ENCODE measurements at places on chromosomes 13 and 19. TPM values are rescaled to one million over a fixed set of nuclear protein-coding genes. Genes with fewer than 3 reads are reported as not detected.
A peak's percentile ranks its signal among the peaks of the same experiment; 100 is the strongest.

DNA sequence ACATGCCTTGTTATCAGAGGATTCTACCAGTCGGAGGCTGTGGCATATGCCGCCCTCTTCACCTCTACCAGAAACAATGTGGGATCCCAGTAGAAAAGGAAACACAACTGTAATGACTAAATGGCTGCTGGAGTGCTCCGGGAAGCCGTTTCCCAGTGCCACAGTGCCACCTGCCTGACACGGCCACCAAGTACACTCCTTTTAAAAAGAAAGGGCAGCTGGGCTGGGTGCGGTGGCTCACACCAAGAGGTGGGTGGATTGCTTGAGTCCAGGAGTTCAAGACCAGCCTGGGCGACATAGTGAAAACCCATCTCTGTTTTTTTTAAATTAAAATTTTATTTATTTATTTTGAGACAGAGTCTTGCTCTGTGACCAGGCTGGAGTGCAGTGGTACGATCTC lies 67.3 kb downstream of the TRPM4 start:
- DNase-seq = peak; percentile 26

DNA sequence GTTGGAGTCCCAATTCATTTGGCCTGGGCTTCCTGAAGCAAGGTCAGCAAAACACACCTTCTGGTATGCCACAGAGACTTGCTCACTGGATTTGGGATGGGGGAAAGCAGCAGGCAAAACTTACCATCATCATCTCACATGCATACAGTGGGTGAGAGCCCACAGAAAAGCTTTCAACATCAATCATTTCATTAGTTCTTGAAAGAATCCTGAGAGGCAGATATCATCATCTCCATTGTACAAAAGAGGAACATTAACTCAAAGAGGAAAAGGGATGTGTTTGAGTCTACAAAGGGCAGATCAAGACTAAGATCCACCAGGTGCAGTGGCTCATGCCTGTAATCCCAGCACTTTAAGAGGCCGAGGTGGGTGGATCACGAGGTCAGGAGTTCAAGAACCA lies 6.4 kb downstream of the WDR87 start:
- DNase-seq = no peak

GRCh38 chr19:5561559-5561958 lies 6.2 kb downstream of the TINCR start:
- DNase-seq = no peak

GRCh38 chr13:109331898-109332297 lies 454.5 kb downstream of the IRS2 start:
- DNase-seq = no peak

DNA sequence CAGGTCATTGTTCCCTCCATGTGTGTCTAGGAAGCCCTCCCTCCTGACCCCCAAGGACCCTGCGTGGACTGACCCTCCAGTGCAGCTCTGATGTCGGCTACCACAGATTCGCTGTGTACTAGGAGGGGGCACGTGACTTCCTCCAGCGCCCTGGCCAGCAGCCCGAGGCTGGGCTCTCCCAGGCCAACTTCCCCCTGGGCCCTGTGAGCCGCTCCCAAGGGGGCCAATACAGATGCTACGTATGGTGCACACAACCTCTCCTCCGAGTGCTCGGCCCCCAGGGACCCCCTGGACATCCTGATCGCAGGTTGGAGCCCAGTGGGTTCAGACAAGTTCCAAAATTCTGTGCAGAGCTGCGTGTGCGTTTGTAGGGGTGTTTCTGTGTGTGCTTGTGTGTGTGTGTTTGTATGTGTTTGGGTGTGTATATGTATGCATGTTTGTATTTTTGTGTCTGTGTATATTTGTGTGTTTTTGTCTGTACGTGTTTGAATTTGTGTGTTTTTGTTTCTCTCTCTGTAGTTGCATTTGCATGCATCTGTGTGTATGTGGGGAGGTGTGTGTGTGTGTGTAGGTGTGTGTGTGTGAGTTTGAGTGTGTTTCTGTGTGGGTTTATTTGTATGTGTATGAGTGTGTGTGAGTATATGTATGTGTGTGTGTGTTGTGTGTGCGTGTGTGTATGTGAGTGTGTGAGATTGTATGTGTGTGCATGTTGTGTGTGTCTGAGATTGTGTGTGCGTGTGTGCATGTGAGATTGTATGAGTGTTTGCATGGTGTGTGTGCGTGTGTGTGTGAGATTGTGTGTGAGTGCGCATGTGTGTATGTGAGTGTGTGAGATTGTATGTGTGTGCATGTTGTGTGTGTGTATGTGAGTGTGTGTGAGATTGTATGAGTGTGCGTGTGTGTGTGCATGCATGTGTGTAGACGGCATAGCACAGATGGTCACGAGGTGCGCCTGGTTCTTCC lies 21.4 kb upstream of the LILRA2 start:
- no peak for DNase-seq

- no peak for DNase-seq
Observed at GRCh38 chr13:114025714-114026431, 52.0 kb upstream of the C13orf46 start.

DNA sequence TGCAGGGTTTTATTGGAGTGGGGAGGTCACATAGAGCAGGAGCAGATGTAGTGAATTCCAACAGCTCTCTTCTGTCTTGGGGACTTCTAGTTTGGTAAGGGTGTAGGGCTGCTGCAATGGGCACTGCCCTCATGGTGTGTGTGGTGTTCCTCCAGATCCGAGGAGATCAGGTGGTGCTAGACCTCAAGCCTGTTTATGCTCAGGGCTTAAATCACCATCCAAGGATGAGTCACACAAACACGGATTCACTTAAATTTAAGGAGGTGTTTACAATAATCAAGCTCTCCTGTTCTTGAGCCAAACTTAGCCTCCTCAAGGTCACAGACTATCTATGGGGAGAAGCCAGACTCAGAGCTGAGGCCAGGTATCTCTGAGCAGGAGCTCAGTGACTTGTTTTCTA lies 23.0 kb downstream of the HS6ST3 start:
- DNase-seq = no peak

- no peak for DNase-seq
Observed at GRCh38 chr13:34243403-34243802, 425.5 kb downstream of the RFC3 start.

DNA sequence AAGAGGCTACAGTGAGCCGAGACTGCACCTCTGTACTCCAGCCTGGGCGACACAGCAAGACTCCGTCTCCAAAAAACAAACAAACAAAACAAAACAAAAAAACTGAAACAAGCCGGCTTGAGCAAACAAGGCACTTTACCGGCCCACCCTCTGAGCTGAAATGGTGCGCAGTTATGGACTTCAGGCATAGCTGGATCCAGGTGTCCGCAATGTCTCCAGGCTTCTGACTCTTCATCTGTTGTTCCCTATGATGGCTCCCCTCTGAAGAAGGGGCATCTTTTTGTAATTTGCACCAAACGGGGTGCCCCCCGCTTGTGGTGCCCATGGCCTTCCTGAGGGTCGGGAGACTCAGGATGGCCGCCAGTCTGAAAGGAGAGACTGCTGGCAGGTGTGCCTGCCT lies 6.2 kb downstream of the C2CD4C start:
- no peak for DNase-seq

- peak; percentile 28 for DNase-seq
Observed at GRCh38 chr19:49564616-49565045, 15.7 kb downstream of the NOSIP start.

DNA sequence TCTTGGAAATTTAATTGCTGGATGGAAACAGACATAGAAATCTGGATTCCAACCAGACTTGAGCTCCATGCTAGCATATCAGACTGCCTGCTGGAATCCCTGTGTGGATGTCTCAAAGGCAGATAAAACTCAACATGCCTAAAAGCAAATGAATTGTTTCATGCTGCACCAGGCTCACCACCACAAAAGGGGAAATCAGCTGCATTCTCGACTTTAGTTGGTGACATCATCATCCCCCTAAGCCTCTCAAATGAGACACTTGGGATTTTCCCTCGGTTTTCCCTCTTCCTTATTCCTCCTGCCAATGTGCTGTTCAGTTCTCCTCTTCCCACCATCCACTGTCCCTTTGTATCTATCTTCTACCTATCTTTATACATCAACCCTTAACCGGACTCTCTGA lies 134.3 kb downstream of the ZDHHC20 start:
- DNase-seq = no peak

GRCh38 chr13:113410472-113411201 lies 42.7 kb downstream of the ADPRHL1 start:
- no peak for DNase-seq

- DNase-seq = peak; percentile 57
Observed at GRCh38 chr19:35644987-35645679, 3.0 kb upstream of the COX6B1 start.

GRCh38 chr13:30023196-30023895 lies 172.9 kb upstream of the UBL3 start:
- no peak for DNase-seq

DNA sequence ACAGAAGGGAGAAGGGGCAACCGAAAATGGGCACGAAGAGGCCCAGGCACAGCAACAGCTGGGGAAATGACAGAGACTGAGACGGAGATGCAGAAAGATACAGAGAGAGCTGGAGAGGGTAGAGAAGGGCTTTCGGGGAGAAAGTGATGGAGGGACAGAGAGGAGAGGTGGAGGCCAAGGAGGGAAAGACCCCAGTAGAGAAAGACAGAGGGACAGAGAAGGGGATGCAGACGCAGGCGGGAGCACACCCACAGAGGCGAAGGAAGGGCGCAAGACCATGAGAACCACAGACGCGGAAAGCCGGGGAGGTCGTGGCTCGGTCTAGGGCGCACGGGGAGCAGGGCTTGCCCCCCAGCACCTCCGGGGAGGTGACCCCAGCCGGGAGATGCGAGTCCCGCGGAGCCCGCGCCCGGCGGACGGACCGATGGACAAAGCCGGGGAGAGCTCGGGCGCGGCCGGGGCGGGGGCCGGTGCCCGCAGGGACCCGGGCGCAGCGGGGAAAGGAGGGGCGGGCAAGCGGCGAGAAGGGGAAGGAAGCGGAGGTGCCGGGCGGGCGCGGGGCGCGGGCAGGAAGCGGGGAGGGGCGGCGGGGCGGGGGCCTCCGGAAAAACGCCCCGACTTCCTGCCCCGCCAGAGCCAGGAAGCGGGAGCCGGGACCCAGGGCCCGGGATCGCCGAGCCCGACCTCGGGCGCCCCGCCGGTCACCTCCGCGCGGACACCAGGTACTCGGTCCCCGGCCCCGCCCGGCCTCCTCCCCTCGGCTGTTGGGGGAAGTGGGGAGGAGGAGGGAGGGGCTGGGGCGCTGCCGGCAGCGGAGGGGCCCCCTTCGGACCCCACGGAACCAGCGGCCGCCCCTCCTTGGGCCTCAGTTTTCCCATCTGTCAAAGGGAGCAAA lies at the start of gene ARHGEF1:
TSS of gene ARHGEF1 (plus strand) at position 617 of the 895 bp plus-strand sequence. CDS start 4,899 bp downstream, outside the sequence.
- DNase-seq = peak; percentile 68

DNA sequence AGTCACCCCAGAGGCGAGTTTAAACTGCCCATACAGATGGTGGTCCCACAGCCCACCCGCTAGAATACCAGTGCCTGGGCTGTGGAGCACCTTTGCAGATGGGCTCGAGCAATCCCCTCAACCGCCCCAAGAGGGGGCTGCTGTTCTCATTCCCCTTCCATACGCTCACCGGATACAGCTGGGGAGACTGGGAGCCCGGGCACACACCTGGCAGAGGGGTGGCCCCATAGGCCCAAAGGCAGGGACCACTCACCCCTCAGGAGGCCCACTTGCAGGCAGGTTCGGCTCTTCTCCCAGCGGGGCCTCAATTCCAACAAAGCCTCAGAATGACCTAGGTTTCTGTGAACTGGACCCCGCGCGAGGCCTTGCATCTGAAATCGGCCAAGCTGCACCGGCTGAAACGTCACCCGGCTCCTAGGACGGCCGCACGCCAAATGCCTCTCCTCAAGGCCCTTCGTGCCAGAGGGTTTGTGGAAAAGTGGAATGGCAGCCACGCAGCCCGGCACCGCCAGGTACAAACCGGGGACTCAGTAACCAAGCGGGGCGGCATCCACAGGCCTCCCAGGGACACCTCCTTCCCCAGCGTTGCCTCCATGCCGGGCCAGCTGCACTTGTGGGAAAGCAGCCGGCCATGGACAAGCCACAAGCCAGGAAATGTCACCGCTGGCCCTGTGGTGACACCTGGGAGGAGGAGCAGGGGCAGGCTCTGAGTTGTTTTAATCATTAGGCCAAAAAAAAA lies 18.7 kb downstream of the MLLT1 start:
- no peak for DNase-seq

DNA sequence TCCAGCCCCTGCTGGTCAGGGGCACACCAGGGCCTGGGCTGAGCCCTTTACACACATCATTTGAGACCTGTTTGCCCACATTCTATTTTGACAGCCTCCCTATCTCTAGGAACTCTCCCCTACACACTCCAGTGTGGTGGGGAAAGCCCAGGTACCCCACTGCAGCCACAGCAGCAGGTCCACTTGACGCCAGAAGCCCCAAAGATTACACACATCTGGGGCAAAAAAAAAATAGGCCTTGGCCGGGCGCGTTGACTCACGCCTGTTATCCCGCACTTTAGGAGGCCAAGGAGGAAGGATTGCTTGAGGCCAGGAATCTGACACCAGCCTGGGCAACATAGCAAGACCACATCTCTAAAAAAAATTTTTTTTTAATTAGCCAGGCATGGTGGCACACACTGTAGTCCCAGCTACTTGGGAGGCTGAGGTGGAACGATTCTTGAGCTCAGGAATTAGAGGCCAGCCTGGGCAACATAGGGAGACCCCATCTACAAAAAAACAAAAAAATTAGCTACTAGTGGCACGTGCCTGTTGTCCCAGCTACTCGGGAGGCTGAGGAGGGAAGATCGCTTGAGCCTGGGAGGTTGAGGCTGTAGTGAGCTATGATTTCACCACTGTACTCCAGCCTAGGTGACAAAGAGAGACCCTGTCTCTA lies 18.0 kb upstream of the CD22 start:
- no peak for DNase-seq

GRCh38 chr19:55406826-55407549 lies 600 bp downstream of the UBE2S start:
- DNase-seq = no peak

DNA sequence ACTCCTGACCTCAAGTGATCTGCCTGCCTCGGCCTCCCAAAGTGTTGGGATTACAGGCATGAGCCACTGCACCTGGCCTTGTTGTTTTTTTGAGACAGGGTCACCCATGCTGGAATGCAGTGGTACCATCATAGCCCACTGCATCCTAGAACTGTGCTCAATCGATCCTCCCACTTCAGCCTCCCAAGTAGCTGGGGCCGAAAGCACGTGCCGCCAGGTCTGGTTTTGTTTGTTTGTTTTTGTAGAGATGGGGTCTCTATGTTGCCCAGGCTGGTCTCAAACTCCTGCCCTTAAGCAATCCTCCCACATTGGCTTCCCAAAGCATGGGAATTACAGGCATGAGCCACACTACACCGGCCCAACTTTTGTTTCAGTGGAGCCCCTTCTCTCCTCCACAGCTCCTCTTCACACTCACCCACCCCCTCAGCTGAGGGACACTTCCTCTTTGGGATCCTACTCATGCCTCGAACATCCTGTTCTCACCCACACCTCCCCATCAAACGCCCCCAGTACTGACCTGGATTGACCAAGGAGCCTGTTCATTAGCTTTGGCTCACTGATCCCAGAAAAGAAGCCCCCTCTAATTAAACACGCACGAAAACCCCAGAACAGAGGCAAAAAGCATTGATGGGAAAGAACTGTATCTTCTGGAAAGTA lies 12.8 kb upstream of the CERS4 start:
- DNase-seq = no peak

GRCh38 chr19:3275583-3276340 lies 51.3 kb downstream of the CELF5 start:
- peak; percentile 87 for DNase-seq

Gene CGB1
- not detected for total RNA-seq

Gene ZNF534
- not detected for total RNA-seq

Gene ACTMAP
- 3.5 TPM for total RNA-seq

Gene DAND5
- not detected for total RNA-seq

Gene DKKL1
- total RNA-seq = not detected

Gene CYP2S1
- total RNA-seq = 0.41 TPM

Gene EDNRB
- not detected for total RNA-seq

Gene PCDH17
- total RNA-seq = not detected

Gene ODAD3
- total RNA-seq = not detected
